ENCODE measurements at places on chromosomes 7 and 10.

GRCh38 chr7:134450294-134451000 is 8.5 kb downstream of the AKR1B1 start:
- DNase-seq = no peak

GRCh38 chr7:81439591-81439990 is 330.3 kb downstream of the HGF start:
- no peak for DNase-seq

DNA sequence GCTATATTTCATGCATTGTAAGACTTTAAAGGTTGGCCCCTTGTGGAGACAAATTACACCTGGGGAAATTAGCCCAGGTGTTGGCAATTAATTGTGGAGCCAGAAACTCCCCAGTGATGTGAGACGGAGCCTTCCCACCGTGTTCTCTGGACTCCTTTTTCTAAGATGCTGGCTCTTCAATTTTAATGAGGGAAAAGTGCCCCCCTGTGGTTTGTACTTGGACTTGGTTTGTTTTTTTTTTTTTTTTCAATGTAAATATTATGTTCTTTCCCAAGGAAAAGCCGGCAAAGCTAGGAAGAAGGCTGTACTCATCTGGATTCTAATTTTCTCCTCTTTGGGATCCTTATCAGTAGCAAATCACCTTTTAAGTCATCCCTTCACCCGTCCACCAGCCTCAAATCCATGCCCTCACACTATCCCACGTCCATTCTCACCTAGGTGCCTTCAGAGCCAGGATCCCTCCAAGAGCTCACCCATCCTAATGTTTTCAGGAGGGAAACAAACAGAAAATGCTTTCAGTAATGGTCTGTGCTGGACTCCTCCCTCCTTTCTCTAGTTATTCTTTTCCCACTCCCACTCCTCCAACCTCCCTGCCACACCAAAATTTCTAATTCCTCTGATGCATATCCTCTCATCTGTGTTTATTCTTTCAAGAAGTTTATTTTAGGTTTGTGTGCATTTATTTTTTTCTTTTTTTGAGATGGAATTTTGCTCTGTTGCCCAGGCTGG is 20.4 kb upstream of the ST8SIA6 start:
- DNase-seq = no peak

- no peak for DNase-seq
Measured at GRCh38 chr7:41881331-41882130, 178.6 kb upstream of the INHBA start.

- no peak for DNase-seq
Measured at GRCh38 chr7:370259-370625, 80.3 kb downstream of the FOXL3 start.

DNA sequence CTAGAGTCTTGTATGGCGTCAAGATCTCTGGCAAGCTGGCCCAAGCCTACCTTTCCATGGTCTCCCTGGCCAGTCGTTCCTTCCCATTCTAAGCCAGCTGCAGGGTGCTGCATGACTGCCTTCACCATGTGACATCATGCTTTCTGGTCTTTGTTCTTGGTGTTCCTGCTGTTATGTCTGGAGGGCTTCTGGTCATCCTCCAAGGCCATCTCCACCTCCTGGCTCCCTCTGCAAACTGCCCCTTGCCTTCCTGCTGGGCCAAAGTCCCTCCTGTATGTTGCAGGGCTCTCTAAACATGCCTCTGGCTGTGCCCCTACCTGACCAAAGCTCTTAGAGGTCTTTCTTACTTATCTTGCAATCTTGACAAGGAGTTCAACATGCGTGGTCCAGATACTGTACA is 44.4 kb upstream of the SHH start:
- no peak for DNase-seq

DNA sequence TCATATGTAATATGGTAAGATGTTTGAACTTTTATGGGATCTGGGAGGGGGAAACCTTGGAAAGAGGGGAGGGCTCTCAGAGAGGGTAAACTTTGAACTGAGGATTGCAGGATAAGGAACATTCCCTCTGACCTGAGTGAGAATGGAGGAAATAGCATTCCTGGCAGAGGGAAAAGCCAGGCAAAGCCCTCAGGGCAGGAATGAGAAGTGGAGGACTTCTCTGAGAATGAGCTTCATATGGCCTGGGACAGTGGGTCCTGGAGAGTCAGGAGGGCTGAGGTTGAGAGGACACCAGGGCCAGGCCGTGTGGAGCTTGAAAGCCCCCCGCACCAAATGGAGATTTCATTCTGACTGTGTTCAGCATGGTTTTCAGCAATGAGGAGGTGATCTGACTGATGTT is 34.2 kb downstream of the NPVF start:
- DNase-seq = no peak
